ENCODE measurements at places on chromosomes 12 and 14.

DNA sequence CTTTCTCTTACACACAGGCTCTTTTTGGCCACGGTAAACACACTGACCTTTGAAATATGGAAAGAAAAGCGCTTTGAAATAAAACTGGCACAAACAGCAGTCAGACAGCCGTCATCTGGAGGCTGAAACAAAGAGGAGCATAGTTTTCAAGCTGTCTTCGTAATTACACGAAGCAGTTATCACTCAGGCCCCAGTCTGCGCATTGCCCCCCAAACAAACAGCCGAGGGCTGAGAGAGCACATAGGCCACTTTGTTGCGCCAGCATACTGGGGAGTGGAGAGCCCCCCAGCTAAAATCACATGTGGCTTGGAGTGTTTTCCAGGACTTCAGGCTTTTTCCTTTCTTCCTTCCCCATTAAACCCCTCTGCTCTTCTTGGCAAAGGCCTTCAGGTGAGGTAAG is 142.9 kb upstream of the BTG1 start:
- no peak for DNase-seq

DNA sequence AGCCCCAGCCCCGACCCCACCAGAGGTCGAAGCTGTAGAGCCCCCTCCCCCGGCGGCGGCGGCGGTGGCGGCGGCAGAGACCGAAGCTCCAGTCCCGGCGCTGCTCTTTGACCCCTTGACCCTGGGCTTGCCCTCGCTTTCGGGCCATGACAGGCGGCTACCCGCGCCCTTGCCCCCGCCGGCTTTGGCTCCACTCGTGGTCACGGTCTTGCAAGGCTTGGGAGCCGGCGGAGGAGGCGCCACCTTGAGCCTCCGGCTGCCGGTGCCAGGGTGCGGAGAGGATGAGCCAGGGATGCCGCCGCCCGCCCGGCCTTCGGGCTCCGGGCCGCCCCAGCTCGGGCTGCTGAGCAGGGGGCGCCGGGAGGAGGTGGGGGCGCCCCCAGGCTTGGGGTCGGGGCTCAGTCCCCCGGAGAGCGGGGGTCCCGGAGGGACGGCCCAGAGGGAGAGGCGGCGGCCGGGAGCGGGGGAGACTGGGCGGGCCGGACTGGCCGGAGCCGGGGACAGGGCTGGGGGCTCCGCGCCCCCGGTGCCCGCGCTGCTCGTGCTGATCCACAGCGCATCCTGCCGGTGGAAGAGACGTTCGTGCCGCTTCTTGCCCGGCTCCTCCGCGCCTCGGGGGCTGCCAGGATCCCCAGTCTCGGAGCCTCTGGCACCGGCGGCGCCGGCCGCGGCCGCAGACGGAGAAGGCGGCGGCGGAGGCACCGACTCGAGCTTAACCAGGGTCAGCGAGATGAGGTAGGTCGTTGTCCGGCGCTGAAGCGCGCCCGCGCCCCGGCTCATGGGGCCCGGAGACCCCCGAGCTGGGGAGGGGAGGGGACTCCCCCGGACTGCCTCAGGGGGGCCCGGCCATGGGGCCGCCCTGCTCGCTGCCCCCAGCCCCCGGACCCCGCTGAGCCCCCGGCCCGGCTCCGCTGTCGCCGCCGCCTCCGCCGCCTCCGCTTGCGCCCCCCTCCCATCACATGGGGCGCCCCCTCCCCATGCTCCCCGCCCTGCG is 778 bp downstream of the AGAP2 start:
- DNase-seq, result no peak

GRCh38 chr12:82130762-82131161 is 227.4 kb downstream of the CCDC59 start:
- no peak for DNase-seq

DNA sequence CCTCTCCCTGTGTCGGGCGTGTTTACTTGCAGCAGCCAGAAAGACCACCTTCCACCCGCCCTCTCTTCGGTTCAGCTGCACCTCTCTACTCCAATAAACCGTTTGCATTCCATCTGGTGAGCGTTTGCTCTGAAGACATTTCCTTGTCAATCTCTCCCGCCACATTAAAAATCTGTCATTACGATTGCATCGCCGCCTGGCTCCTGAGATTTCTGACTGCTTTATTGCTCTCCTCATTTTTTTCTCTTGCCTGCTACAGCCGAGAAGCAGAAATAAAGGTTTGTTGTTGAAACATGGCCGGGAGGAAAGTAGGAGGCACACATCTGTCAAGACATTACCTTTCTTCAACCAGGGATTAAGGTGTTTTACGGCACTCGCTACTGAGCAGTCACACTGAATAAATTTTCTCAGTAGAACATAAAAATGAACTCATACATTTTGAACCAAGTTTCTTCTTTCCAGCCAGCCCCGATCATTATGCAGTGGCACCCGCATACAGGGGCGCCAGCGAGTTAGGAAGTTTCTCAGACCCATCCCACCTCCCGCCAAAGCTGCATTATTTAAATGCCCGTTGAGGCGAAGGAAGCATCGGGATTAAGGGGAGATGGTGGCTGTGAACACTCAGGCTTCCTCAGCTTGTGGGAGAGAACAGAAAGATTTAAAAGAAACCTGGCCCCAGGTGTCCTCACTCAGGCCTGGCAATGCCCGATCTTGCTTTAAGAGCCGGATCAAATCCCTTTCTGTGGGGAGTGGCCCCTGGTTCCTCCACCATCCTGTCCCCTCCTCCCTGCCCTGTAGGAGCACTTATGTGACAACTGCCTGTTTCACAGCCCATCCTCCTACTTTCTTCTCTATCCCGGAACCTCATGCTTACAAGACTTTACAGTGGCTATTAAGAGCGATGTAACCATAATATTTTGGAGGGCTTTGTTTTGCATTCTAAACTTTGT is 1108.9 kb downstream of the BCL11B start:
- no peak for DNase-seq

- no peak for DNase-seq
Measured at GRCh38 chr12:9324782-9325181, 116.6 kb upstream of the PZP start.

GRCh38 chr14:55454264-55455002 is 14.0 kb upstream of the TBPL2 start:
- DNase-seq, result no peak

GRCh38 chr12:67758521-67758920 is 110.0 kb downstream of the DYRK2 start:
- no peak for DNase-seq
